ENCODE measurements at places on chromosomes 7 and 10.

DNA sequence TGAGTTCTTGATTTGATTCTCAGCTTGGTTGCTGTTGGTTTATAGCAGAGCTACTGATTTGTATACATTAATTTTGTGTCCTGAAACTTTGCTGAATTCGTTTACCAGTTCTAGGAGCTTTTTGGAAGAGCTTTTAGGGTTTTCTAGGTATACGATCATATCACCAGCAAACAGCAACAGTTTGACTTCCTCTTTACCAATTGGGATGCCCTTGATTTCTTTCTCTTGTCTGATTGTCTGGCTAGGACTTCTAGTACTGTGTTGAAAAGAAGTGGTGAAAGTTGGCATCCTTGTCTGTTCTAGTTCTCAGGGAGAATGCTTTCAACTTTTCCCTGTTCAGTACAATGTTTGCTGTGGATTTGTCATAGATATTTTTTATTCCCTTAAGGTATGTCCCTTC lies 86.2 kb downstream of the PLXDC2 start:
- DNase-seq: no peak

DNA sequence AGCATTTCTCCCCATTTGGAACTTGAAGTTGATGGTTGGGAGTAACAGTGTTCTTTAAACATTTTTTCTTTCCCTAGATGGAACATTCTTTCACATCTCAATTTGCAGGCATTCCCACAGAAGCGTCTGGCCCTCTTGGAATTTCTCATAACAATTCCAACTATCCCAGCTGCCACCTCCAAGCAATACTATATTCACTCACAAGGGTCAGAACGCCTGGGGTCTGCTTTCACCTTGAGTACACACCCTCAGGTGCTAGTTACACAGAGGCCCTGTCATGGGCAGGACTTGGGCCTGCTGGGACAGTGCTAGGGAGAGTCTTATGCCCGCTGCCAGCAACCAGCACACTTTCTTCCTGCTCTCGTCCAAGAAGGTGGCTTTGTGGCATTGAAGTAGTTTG lies 136.5 kb downstream of the JCAD start:
- no peak for DNase-seq

GRCh38 chr10:119238577-119238976 lies 31.2 kb downstream of the GRK5 start:
- DNase-seq: no peak

GRCh38 chr10:49135575-49136313 lies 1.9 kb upstream of the FAM170B start:
- DNase-seq: no peak

GRCh38 chr10:5619362-5620211 lies 46.8 kb downstream of the ASB13 start:
- DNase-seq: no peak

GRCh38 chr7:98209166-98209920 lies 1.9 kb upstream of the BHLHA15 start:
- DNase-seq: no peak

DNA sequence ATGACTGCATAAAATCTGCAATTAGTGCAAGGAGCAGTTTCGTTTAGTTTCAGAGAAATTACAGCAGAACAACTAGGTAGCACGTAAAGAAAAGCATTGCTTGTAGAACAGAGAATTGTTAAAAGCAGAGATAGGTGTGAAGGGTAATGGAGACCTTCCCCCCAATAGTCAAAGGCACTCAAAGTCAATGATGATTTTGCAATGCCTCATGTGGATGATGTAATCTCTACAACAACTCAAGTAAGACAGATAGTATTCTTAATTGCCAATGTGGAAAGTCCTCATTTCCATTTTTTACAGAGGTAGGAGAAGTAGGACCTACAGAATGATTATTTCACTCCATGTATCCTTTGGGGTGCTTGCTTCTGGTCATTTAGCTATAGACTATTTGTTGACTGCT lies 94.3 kb upstream of the GNAI1 start:
- no peak for DNase-seq

DNA sequence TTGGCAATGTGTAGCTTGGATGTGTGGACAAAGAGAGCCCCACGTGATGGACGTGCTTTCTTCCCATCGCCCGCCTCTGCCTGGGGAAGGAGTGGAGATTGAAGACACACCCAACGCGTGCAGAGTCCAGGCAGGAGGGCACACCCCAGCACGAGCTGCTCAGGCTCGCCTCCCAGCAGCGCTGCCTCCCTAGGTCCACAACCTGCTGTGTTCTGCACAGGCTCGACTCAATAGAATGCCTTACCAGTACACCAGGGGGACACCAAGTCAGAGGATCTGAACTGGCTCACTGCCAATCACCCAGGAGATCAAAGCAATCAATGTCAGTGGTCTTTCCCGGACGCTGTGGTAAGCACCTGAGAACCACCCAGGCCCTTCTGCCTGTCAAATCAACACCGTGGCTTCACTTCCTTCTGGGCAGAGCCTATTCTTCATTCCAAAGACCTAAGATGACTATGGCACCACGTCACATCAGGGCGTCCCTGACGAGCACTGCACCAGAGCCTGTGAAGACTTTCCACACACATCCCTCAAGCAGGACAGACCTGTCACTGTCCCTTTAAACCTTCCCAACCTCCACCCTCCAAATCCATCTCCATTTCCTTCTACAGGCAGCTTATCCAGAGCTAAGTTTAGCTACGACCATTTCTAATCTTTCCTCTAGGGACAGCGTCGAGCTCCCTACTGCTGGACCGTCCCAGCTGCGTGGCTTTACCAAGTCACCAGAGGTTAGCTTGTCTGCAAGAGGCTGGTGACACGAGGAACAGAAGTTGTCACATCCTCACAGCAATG lies 72.3 kb downstream of the AMZ1 start:
- peak; percentile 36 for DNase-seq
